ENCODE measurements at places on chromosomes 13 and 19.
A peak's percentile ranks its signal among the peaks of the same experiment; 100 is the strongest.

GRCh38 chr19:3577723-3578344, 5.1 kb downstream of the HMG20B start:
- DNase-seq, result no peak

DNA sequence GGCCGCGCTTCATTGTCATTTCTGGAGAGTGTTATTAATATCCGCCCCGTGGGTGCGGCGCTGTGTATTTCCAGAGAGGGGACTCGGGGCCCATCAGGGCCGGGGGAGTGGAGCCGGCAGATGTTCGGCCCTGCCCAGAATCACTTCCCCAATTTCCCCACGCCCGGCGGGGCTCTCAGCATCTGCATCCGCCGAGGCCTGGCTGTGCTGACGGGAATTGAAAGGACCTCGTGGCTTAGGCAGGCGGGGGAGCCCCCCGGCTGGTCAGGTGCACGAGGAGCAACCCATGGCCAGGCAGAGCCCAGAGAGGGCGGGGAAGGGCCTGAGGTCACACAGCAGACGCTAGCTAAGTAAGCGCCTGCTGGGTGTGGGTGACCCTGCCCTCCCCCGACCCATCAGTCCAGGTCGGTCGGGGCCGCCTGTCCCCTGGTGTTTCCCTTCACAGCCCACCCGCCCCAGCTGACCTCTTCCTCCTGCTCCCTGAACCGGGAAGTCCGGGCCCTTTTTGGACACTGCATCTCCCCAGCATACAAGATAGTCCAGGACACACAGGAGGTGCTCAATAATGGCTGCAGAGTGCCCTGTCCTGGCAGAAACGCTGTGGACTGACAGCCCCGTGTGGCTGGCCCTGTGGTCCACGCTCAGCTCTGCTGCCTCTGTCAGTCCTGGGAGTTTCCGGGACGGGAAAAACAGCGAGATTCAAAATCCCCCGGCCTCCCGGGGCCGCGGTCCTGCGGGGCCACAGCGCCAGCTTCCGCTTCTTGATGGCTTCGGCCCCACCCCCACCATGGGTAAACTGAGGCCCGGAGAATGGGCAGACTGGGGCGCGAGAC, 22.1 kb downstream of the ARID3A start:
- no peak for DNase-seq

GRCh38 chr19:49636233-49636932, 3.6 kb downstream of the RRAS start:
- no peak for DNase-seq

GRCh38 chr19:39558624-39559117, 18.7 kb upstream of the EID2 start:
- no peak for DNase-seq

DNA sequence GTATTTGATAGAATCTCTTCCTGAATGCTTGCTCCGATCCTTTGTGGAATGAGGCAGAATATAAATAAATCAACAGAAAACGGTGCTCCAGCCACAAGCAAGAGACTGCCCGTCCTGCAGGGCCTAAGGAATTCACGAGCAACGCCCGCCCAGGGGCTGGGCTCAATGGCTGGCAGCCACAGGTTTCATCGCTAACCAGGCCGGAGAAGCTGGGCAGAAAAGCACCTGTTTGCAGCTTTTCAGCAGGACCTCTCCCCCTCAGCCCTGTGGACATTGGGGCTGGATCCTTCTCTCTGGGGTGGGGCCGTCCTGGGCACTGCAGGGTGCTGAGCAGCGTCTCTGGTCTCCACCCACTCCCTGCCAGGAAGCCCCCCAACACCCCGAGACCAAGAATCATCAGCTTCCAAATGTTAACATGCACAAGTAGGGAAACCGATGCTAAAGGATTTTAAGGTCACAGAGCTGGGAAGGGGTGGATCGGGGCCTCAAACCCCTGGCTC, 102.5 kb downstream of the GADD45B start:
- DNase-seq, result no peak

GRCh38 chr19:10513223-10513622, 4.0 kb downstream of the S1PR5 start:
- DNase-seq, result no peak

DNA sequence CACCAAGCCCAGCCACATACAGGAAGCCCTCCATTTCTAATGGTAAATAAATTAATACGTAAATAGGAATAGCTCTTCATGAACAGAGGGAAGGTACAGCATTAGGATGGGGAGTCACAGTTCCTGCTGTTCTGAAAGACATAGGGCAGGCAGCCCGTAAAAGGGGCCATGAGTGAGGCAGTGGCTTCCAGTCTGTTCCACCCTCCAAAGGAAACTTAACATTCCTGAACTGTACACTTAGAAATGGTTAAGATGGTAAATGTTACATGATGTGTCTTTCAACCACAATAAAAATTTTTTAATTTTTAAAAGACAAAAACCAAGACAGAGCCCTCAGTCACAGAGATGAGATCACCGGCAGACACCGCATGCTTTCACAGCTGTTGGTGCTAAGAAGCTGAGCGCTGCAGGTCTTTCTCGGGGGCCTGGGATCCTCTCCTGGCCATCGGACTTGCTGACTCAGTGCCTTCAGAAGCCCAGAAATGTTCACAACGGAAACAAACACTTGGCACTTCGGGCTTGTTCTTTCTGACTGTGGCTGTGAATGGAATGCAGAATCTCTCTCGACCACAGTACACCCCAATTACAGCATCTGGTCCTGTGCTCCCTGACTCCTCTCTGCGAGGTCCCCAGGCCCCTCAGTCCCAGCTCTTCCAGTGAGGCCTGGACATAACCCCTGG, 36.4 kb downstream of the EPS15L1 start:
- no peak for DNase-seq

- no peak for DNase-seq
Observed at GRCh38 chr13:82751206-82751605, 1131.1 kb downstream of the SLITRK1 start.

- no peak for DNase-seq
Observed at GRCh38 chr19:42816894-42817293, 51.4 kb upstream of the PSG8 start.

GRCh38 chr13:99370481-99371275, 63.5 kb upstream of the GPR183 start:
- no peak for DNase-seq

DNA sequence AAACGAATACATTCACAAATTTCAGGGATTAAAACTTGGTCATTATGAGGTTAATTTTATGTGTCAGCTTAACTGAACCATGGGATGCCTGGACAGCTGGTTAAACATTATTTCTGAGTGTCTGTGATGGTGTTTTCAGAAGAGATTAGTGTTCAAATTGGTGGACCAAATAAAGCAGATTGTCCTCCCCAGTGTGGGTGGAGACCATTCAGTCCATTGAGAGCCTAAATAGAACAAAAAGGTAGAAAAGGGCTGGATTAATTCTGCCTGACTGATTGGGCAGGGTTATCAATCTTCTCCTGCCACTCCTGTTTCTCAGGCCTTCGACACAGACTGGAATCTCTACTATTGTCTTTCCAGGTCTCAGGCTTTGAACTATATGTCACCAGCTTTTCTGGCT, 203.8 kb upstream of the SLITRK6 start:
- no peak for DNase-seq

GRCh38 chr13:74726206-74726605, 592.0 kb upstream of the KLF12 start:
- DNase-seq, result no peak

GRCh38 chr19:30425885-30426838, 54.0 kb downstream of the ZNF536 start:
- no peak for DNase-seq

GRCh38 chr19:33052352-33052972, 12.2 kb downstream of the RHPN2 start:
- no peak for DNase-seq

DNA sequence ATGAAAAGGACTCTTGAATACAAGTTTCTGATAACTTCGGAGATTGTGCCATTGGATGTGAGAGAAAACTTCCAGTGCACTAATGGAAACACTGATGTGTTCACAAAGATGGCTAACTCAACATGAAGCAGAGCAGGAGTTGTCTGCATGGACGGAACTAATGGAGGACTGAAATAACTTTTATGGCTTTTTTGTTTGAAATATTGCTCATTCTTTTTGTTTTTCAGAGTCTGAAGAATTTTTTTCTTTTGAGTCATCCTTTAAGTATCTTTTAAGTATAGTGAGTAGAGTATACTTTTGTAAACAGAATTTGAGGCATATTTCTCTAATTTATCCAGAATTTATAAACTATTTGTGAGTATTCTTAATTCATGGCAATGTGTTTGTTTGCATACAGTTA, 25.7 kb downstream of the CRYL1 start:
- no peak for DNase-seq

- no peak for DNase-seq
Observed at GRCh38 chr13:31773538-31773937, 34.2 kb downstream of the RXFP2 start.

- no peak for DNase-seq
Observed at GRCh38 chr13:42380420-42381164, 108.6 kb downstream of the AKAP11 start.

- no peak for DNase-seq
Observed at GRCh38 chr19:44666852-44667556, 4.3 kb upstream of the CEACAM19 start.

DNA sequence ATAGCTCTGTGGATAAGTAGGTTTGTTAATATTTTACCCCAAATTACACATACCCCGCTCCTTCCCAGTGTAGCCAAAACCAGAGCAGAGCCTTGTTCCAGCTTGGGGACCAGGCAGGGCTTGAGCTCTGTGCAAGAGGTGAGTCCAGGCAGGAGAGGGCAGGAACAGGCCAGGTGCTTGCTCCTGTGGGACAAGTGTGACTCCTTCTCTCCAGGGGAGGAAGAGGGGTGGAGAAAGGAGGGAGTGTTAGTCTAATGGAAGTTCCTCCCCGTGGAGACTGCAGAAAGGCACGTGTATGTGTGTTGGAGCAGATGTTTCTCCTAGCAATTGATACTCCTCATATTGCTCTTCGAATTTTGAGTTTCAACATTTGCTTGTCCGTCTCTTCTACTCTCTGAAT, 201.0 kb downstream of the FGF9 start:
- DNase-seq, result no peak

- no peak for DNase-seq
Observed at GRCh38 chr13:108877300-108877699, 247.9 kb downstream of the MYO16 start.

DNA sequence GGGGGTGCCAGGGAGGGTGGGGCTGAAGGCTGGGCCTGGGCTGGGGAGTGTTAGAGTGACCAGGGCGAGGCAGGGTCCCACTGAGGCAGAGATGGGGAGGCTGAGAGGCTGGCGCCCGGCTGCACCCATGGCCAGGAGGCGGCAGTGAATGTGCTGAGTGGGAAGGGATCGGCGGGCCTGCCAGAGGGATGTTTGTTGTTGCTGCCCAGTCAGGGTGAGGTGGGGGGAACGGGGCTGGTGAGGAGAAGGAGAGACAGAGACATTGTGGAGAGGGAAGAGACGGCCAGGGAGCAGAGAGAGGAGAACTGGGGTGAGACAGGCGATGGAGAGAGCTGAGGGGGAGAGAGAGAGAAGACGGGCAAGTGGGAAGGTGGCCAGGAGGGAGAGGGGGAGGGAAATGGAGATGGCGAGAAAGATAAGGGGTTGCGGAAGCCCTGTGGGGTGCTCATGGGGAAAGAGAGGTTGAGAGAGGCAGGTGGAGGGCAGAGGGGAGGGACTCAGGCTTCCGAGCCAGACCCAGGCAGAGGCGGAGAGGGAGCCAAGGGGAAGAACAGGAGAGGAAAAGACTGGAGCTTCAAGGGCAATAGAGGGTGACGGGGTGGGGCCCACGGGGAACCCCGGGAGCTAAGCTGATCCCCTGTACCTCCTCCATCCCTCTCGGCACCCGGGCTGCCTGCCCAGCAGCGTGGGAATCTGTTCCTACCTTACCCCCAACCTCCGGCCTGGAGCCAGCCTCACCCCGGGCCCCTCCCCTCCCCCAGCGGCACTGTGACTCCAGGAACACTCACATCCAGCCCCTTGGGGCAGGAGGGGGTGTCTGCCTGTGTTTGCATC, 690 bp upstream of the B3GNT8 start:
- peak; percentile 65 for DNase-seq

DNA sequence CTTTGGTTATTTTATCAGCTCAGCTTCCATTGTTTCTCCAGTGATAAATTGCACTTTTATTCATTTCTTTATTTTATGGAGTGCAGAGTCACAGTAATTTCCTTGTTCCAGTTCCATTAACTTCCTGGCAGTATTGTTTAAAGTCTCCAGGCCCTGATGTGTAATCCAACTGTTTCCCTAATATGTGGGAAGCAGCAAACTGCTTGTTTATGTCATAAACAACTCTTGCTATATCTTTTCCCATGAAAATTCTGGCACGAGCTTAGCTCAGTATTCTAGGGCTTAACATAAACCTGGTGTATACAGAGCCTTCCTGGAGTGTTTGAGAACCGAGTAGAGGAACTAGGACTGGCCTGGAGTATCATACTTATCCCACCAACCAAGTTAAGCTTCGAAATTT, 83.5 kb upstream of the ARGLU1 start:
- DNase-seq, result no peak

DNA sequence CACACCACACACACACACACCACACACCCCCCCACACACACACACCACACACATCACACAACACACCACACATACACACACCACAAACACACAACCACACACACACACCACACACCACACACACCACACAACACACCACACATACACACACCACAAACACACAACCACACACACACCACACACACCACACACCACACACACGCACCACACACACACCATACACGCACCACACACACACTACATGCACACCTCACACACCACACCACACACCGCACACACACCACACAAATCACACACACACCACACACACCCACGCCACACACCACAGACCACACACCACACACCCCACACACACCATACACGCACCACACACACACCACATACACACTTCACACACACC, 83.5 kb downstream of the ZNF557 start:
- DNase-seq, result no peak

DNA sequence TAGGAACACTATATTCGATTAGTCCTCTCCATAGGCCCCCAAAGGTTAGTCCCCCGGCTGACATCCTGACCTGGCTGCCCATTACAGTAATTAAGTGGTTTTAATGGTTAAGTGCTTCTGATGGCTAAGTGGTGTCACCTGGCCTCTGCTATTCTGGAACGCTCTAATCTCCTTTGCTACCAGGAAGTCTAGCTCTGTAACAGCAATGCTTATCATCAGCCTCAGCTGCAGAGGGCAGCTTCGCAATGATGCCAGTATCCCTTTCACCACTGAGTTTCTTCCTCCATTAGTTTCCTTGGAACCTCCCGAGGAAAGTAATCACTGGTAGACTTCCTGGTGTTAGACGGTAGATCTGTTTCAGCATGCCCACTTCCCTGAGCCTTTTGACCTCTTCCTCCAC, 8.6 kb upstream of the RNF6 start:
- DNase-seq, result no peak

DNA sequence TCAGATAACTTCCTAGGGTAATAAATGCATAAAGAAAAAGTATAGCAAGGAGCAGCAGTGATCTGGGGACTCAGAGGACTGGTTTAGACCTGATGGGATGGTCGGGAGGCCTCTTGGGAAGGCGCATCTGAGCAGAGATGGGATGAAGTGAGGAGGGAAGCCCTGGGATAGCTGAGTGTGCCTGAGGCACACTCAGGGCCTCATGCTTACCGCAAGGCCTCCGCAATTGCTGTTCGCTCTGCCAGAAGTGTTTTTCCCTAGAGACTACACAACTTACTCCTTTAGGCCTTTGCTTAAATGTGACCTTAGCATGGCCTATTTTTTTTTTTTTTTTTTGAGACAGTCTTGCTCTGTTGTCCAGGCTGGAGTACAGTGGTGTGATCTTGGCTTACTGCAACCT, 4.1 kb upstream of the DLL3 start:
- DNase-seq, result no peak

All from activated gamma-delta T cell treated with Interleukin-2 at 50 U/mL for 16 hours (primary cell).